Thoracic aorta (tissue), 2 donors: ENCODE measurements at places on chromosomes 6 and 20.

DNA sequence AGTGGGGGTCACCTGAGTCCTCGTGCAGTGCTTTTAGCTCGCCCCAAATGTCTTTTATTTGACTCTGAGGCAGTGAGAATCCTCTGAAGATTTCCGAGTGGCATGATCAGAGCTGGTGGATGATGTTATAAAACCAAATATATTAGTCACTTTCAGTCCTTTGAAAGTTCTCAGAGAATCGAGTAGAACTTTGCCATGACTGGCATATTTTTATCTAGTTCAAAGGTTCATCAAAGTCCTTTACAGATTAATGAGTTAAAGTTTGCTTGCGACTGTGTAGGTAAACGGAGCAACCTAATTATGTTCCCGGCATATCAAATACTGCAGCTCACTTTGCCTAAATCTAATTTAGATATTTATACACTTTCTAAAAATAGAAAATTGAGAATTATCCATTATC lies 498.5 kb upstream of the NOX3 start:
- H3K27me3 ChIP-seq: no peaks in the 10 kb centered on the region
- H3K27ac ChIP-seq: no peak overlapping the region
- H3K4me1 ChIP-seq: no peaks in the 10 kb centered on the region
- DNase-seq: no peak

DNA sequence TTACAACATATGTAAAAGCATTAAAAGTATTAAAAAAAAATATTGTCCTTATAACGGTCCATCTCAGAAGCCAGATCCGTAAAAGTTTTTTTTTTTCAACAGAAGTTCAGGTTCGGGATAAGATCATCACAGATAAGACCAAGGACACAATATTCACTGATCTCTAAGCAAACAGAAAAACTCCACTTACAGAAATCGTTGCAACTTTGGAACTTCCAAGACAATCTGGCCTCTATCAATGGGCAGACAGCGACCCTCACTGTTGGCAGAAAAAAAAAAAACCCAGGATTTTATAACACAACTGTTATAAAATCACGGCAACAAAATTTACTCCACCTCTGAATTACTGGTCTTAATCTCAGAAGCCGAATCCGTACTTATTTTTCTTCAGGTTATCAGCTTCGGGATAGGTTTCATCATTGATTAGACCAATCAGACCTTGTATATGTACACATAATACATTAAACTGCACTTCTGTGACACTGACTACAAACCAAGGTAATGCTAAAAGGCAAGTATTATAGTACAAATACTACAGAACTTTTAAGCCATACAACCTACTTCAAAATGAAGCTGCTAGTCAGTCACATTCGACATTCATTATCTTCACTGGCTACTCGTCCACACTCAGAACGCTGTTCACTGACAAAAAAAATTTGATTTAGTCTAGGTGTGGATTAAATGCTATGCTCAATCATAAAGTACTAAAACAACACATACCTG lies 34.7 kb upstream of the SYNCRIP start:
- no peaks in the 10 kb centered on the region for H3K36me3 ChIP-seq
- H3K4me3 ChIP-seq: peak overlapping the region; percentile 96
- peak overlapping the region; percentile 83 for H3K27ac ChIP-seq
- peaks cover 44% of the 10 kb centered on the region for H3K4me1 ChIP-seq

GRCh38 chr6:73728548-73729205 lies 32.7 kb downstream of the CD109 start:
- H3K27ac ChIP-seq: no peak overlapping the region
- no peaks in the 10 kb centered on the region for H3K4me1 ChIP-seq
- no peaks in the 10 kb centered on the region for H3K36me3 ChIP-seq

- H3K27ac ChIP-seq: peak overlapping the region; percentile 82
- no peaks in the 10 kb centered on the region for H3K27me3 ChIP-seq
- H3K4me3 ChIP-seq: no peak overlapping the region
- peaks cover 40% of the 10 kb centered on the region for H3K4me1 ChIP-seq
Observed at GRCh38 chr6:157763129-157763903, 59.7 kb upstream of the SNX9 start.

- no peak overlapping the region for H3K27ac ChIP-seq
- H3K36me3 ChIP-seq: no peaks in the 10 kb centered on the region
- DNase-seq: no peak
- H3K4me3 ChIP-seq: no peak overlapping the region
Observed at GRCh38 chr6:15274692-15275387, 29.0 kb downstream of the JARID2 start.

DNA sequence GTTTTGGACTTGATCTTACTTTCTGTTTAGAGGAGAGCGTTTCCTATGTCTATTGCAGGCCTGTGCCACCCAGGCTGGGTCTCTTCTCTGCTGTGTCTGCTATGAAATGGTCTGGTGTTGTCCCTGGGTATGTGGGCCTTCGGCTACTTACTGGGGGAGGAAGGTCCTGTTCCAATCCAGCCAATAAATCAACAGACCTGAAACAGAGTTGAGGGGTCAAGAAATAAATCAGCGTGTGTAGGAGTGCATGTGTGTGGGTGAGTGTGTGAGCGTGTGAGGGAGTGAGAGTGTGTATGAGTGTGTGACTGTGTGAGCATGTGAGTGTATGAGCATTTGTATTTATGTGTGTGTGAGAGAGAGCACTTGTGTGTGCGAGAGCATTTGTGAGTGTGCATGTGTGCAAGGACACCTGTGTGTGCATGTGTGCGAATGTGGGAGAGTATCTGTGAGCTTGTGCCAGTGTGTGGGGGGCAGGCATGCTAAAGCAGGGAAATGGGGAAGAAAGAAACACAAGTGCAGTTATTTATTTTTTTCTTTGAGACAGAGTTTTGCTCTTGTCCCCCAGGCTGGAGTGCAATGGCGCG lies 86.3 kb upstream of the PMEPA1 start:
- no peak for DNase-seq
- H3K36me3 ChIP-seq: no peaks in the 10 kb centered on the region
- no peaks in the 10 kb centered on the region for H3K4me1 ChIP-seq
- H3K27ac ChIP-seq: no peak overlapping the region

- no peak for DNase-seq
- H3K27ac ChIP-seq: no peak overlapping the region
- no peak overlapping the region for H3K4me3 ChIP-seq
- no peaks in the 10 kb centered on the region for H3K36me3 ChIP-seq
- H3K4me1 ChIP-seq: no peaks in the 10 kb centered on the region
- H3K27me3 ChIP-seq: no peaks in the 10 kb centered on the region
Observed at GRCh38 chr20:37504404-37505096, 16.5 kb upstream of the NNAT start.

DNA sequence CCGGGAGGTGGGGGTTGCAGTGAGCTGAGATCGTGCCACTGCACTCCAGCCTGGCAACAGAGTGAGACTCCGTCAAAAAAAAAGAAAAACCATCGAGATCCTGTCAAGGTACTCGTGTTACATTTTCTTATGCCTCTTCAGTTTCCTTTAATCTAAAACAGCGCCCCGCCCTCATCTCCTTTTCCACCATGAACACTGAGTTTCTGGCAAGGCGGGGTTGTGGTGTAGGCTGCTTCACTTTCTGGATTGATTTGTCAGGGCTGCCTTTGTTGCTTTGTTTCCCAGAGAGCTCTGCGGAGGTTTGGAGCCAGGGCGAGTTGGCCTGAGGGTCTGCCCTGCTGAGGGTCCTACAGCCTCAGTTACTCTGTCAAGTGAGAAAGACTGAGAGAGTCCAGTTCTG lies 8.9 kb downstream of the ITPR3 start:
- no peak overlapping the region for H3K27ac ChIP-seq
- no peak overlapping the region for H3K4me3 ChIP-seq
- H3K27me3 ChIP-seq: no peaks in the 10 kb centered on the region
- H3K4me1 ChIP-seq: peaks cover 21% of the 10 kb centered on the region

- no peak for DNase-seq
- H3K4me3 ChIP-seq: no peak overlapping the region
Observed at GRCh38 chr6:4879741-4880275, 103.6 kb downstream of the CDYL start.

DNA sequence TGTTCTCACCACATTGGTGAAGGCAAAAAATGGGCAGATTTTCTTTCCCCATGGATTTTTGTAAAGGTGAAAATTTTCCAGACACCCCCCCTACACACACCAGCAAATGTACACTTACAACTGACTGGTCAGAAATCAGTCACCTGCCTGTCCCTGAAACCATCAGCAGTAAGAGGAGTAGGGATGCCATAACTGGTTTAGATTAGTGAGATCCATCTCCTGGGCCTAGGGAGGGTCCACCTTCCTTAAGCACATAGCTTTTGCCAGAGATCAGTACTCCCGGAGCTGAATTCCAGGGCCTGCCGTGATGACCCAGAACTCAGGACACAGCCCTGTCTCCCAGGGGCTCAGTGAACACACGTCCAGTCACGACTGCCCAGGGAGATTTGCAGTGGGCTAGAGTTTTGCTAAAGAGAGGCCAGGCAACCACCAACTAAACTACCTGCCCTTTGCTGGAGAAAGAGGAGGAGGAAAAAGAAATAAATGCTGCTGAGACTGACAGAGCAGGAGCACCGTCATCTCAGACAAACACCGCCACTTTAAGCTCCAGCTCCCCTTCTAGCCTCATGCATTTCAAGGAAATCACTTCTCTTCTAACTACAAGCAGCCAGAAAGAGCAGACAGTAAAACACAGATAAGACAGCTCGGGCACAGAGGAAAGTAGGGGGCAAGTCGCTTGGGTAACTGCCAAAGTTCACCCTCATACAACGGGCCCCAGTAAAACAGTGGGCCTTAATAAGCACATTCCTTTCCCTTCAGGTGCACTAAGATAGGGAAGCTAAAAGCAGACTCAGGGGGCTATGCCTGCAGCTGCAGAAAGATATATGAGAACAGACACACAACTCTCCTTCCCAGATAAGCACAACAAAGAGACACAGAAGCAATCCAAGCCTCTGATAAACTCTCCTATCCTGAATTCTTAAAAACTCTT lies 82.6 kb upstream of the SPTLC3 start:
- H3K36me3 ChIP-seq: no peaks in the 10 kb centered on the region
- peaks cover 4% of the 10 kb centered on the region for H3K4me1 ChIP-seq
- no peaks in the 10 kb centered on the region for H3K27me3 ChIP-seq

GRCh38 chr6:139436200-139436956 lies 61.9 kb upstream of the CITED2 start:
- H3K4me3 ChIP-seq: no peak overlapping the region
- H3K27ac ChIP-seq: no peak overlapping the region
- H3K27me3 ChIP-seq: no peaks in the 10 kb centered on the region
- no peaks in the 10 kb centered on the region for H3K4me1 ChIP-seq
- H3K36me3 ChIP-seq: no peaks in the 10 kb centered on the region

DNA sequence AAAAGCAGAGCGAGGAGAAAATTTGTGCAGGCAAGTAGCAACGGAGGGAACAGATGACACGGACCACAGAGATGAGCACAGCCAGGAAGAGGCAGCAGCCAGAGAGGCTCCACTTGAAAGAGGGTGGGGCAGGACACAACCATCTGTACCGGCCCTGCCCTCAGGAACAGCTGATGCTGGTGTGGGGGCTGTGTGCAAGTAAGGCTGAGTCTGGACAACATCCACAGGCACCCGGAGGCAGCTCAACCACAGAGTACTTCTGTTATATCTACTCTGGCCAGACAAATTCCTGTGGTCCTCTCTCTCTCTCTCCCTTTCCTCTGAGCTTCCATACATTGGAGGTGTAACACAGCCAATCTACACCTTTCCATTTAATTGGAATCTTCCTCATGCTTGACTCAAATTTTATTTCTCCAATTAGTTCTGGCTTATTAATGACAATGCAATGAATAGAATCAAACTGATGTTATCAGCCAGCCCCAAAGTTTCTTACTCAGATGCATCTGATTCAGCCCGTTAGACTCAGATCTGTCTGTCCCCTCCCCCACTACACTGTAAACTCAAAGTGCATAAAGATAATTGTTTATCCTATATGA lies 24.9 kb downstream of the KIF13A start:
- DNase-seq: no peak
- no peaks in the 10 kb centered on the region for H3K36me3 ChIP-seq
- peak overlapping the region; percentile 49 for H3K4me3 ChIP-seq

DNA sequence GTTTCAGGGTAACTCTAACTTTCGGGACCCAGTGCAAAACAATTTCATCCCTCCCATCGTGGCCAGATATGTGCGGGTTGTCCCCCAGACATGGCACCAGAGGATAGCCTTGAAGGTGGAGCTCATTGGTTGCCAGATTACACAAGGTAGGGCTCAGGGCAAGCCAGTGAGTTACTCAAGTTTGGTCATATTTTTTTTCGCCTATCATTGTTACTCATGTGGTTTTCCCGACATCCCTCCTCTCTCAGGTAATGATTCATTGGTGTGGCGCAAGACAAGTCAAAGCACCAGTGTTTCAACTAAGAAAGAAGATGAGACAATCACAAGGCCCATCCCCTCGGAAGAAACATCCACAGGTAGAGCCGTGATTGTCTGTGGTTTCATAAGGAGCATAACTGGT lies 58.2 kb downstream of the DCBLD1 start:
- no peak for DNase-seq
- no peak overlapping the region for H3K27ac ChIP-seq
- no peaks in the 10 kb centered on the region for H3K4me1 ChIP-seq
- H3K36me3 ChIP-seq: no peaks in the 10 kb centered on the region
- no peak overlapping the region for H3K4me3 ChIP-seq
- no peaks in the 10 kb centered on the region for H3K27me3 ChIP-seq

- no peak overlapping the region for H3K27ac ChIP-seq
- no peaks in the 10 kb centered on the region for H3K4me1 ChIP-seq
- DNase-seq: peak; percentile 43
- H3K4me3 ChIP-seq: no peak overlapping the region
- H3K36me3 ChIP-seq: no peaks in the 10 kb centered on the region
Observed at GRCh38 chr20:4135385-4136077, 120.2 kb upstream of the RNF24 start.

DNA sequence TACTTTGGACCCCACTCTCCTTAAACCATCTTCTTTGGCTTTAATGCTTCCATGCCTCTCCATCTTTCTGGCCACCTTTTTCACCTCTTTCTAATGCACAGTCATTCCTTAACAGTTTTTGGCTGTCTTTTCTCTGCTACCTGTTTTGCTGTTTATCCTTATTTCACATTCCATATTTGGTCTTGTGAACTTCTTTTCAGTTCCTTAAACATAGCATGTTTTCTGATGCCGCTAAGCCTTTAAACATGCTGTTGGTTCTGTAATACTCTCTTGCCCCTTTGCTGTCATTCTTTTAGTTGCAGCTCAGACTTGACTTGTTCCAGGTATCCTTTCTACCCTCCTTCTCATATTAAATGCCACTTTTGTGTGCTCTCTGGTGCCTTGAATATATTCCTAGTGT lies 35.8 kb downstream of the TOP1 start:
- no peak overlapping the region for H3K27ac ChIP-seq
- no peak overlapping the region for H3K4me3 ChIP-seq
- peaks cover 44% of the 10 kb centered on the region for H3K4me1 ChIP-seq
- no peaks in the 10 kb centered on the region for H3K36me3 ChIP-seq
- no peak for DNase-seq
- no peaks in the 10 kb centered on the region for H3K27me3 ChIP-seq

DNA sequence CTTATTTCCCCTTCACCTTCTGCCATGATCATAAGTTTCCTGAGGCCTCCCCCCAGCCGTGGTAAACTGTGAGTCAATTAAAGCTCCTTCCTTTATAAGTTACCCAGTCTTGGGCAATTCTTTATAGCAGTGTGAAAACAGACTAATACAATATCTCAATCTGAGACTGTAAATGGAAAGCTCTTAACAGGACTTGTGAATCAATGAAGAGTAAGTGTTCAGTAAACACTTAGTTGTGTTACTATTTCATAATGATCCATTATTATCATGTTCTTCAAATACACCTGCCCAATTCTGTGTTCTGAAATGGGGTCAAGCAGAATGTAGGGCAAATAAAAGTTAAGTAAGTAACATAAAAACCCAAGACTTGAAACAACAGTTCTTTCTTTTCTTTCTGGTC lies 266.2 kb downstream of the TENT5A start:
- no peaks in the 10 kb centered on the region for H3K36me3 ChIP-seq
- H3K27ac ChIP-seq: no peak overlapping the region
- no peaks in the 10 kb centered on the region for H3K27me3 ChIP-seq
- no peak overlapping the region for H3K4me3 ChIP-seq
- DNase-seq: no peak
- H3K4me1 ChIP-seq: peaks cover 4% of the 10 kb centered on the region
